Spinal cord (tissue), 10 donors: ENCODE measurements at places on chromosomes 6 and 20.

DNA sequence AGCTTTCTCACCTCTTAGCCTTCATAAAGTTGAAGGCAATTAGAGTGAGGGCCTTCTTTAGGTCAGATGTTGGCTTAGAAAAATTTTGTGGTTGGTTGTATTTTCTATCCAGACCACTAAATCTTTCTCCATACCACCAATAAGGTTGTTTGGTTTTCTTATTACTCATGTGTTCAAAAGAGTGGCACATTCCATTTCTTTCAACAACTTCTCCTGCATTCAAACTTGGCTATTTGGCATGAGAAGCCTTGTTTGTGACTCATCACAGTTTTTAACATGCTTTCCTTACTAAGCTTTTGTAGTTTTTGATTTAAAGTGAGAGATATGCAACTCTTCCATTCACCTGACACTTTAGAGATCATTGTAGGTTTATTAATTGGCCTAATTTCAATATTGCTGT, 949.6 kb downstream of the TBC1D32 start:
- DNase-seq, result no peak

GRCh38 chr6:150632785-150633485, 33.2 kb downstream of the PLEKHG1 start:
- no peak for DNase-seq

GRCh38 chr6:33723371-33724085, 12.0 kb upstream of the UQCC2 start:
- no peak for DNase-seq

- DNase-seq, result no peak
Observed at GRCh38 chr6:162964488-162965140, 236.8 kb downstream of the PACRG start.
